ENCODE measurements at places on chromosomes 16 and 17.

GRCh38 chr17:16243801-16244567 is 27.0 kb downstream of the PIGL start:
- no peaks in the 10 kb centered on the region for H3K36me3 ChIP-seq
- DNase-seq = no peak
- H3K27me3 ChIP-seq = no peaks in the 10 kb centered on the region
- H3K4me1 ChIP-seq = no peaks in the 10 kb centered on the region

DNA sequence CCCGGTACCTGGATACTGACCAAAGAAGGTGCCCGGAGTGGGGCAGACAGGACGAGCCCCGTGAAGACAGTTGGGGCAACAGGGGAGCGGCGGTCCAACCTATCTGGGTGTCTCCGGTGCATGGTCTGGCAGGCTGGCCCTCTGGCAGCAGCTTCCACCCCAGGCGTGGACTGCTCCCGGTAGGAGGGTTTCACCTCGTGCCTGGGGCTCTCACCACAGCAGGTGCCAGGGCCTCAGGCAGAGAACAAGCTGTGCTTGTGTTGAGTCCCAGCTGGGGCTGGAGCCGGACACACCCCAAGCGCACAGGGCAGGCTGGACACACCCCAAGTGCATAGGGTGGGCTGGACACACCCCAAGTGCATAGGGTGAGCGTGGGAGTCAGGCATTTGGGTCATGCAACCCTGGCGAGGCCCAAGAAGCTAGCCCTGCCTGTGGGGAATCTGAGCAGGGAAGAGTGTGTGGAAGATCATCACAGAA is 1.5 kb upstream of the FBXL16 start:
- H3K36me3 ChIP-seq = no peaks in the 10 kb centered on the region
- H3K4me1 ChIP-seq = peaks cover 30% of the 10 kb centered on the region
- no peak overlapping the region for H3K27ac ChIP-seq
- DNase-seq = no peak
- H3K4me3 ChIP-seq = no peak overlapping the region

DNA sequence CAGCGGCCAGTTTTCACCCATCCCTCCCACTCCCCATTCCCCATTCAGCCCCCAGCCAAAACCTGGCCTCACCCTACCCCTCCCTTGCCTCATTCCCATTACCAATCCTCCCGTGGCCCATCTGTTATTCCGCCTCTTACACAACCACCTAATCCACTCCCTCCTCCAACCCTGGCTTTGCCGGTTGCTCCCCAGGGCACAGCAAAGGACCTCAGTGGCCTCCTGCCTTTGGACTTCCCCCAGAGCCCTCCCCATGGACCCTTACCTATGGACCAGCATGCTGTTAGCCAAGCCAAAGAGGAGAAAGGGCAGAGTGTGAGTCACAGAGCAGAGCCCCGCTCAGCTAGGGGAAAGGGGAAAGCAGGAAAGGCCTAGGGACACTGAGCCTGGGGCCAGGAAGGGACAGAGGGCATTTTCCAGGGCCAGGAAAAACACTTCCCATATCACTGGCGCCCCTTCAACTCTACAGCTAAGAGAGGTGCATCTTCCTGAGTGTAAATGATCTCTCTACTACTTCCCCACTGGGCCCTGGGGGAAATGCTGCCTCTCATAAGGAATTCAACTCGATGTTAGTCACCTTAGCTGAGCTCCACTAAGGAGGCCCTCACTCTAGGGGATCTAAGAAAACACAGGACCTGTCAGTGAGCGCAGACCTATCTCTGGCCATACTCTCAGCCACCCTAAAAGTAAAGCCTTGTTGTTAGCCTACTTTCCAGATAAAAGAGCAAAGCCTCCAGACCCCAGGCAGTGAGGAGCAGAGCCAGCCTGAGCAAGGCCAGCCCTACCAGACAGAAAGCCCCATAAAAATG is 10.6 kb downstream of the PEMT start:
- peak; percentile 13 for DNase-seq
- peaks cover 10% of the 10 kb centered on the region for H3K36me3 ChIP-seq
- H3K4me1 ChIP-seq = peaks cover 26% of the 10 kb centered on the region
- no peaks in the 10 kb centered on the region for H3K27me3 ChIP-seq

GRCh38 chr16:87874639-87875427 is 5.5 kb upstream of the SLC7A5 start:
- H3K4me3 ChIP-seq = no peak overlapping the region
- H3K4me1 ChIP-seq = peaks cover 13% of the 10 kb centered on the region
- H3K27ac ChIP-seq = no peak overlapping the region
- no peak for DNase-seq

DNA sequence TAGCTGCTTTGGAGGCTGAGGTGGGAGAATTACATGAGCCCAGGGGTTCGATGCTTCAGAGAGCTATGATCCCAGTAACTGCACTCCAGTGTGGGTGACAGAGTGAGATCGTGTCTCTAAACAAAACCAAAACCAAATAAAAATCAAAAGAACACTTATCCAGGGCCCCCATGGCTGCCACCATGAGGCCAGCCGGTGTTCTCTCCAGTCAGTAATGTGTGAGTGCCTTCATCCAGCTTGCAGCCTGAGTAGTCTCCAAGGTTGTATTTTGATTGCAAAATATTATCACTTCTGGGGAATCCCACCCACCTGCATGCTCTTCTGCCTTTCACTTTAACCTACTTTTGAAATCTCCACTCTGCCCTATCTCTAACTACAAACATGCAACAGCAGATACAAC is 221.0 kb upstream of the WSB1 start:
- H3K4me1 ChIP-seq = no peaks in the 10 kb centered on the region
- H3K27ac ChIP-seq = no peak overlapping the region
- no peak for DNase-seq
- no peaks in the 10 kb centered on the region for H3K27me3 ChIP-seq
- no peaks in the 10 kb centered on the region for H3K36me3 ChIP-seq
- no peak overlapping the region for H3K4me3 ChIP-seq

GRCh38 chr17:48123111-48123510 is 15.5 kb downstream of the SNX11 start:
- peaks cover 45% of the 10 kb centered on the region for H3K36me3 ChIP-seq
- H3K4me1 ChIP-seq = peaks cover 6% of the 10 kb centered on the region
- H3K27me3 ChIP-seq = no peaks in the 10 kb centered on the region
- no peak overlapping the region for H3K27ac ChIP-seq
- no peak for DNase-seq

GRCh38 chr17:27390540-27390939 is 65.7 kb upstream of the KSR1 start:
- no peaks in the 10 kb centered on the region for H3K27me3 ChIP-seq
- no peak overlapping the region for H3K27ac ChIP-seq
- no peak for DNase-seq
- H3K4me3 ChIP-seq = no peak overlapping the region
- peaks cover 7% of the 10 kb centered on the region for H3K4me1 ChIP-seq

DNA sequence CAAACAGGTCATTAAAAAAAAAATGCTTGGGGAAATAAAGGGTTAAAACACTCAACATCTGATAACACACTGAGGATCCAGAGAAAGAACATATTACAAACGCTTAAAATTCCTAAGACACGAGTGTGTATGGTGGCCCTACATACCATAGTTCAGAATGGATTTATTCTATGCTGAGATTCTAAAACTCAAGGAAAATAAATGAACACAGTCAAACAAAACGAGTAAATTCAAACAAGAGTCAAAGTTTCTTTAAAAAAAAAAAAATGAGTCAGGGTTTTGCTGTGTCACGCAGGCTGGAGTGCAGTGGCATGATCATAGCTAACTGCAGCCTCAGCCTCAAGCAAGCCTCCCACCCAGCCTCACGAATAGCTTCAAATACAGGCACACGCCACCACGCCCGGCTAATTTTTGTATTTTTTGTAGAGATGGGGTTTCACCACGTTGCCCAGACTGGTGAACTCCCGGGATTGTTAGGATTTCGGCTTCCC is 17.4 kb downstream of the CRK start:
- peak; percentile 86 for DNase-seq
- no peaks in the 10 kb centered on the region for H3K27me3 ChIP-seq
- peaks cover 5% of the 10 kb centered on the region for H3K4me1 ChIP-seq
- H3K27ac ChIP-seq = peak overlapping the region; percentile 17
- H3K4me3 ChIP-seq = no peak overlapping the region

DNA sequence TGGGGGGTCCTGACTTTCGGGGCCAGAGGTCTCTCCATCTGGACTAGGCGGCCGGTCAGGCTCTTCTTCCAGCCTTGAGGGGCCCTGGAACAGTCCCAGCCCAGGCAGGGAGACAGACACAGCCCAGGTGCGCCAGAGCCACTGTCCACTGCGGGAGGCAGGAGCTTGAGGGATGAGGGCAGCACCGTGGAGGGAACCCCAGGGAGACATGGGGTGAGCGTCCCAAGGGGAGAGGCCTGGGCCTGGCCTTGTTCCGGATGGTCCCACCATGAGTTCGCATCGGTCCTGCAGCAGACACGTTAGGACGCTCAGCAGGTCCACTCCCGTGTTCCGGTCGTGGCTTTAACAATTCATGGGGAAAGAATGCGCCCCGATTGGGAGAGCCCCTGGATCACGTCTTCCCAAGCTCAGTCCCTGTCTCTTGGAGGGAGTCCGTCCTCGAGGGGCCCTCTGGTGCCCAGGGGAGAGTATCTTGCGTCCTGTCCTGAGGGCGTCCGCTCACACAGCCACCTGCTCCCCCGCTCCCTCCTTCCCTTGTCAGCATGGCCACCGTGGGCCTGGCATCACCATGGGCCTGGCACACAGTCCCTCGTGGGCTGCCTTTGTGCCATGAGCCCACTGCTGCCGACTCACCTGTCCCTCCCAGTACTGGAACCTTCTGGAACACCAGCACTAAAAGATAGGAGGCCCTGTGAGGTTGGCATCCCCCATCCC is 6.7 kb upstream of the NUDT16L1 start:
- H3K4me3 ChIP-seq = no peak overlapping the region
- no peaks in the 10 kb centered on the region for H3K27me3 ChIP-seq
- H3K4me1 ChIP-seq = peaks cover 16% of the 10 kb centered on the region
- peaks cover 94% of the 10 kb centered on the region for H3K36me3 ChIP-seq

- no peaks in the 10 kb centered on the region for H3K36me3 ChIP-seq
- H3K27me3 ChIP-seq = peaks cover 89% of the 10 kb centered on the region
- H3K4me1 ChIP-seq = peaks cover 12% of the 10 kb centered on the region
- peak; percentile 62 for DNase-seq
- no peak overlapping the region for H3K4me3 ChIP-seq
Measured at GRCh38 chr17:28982131-28982793, 23.6 kb downstream of the SEZ6 start.

DNA sequence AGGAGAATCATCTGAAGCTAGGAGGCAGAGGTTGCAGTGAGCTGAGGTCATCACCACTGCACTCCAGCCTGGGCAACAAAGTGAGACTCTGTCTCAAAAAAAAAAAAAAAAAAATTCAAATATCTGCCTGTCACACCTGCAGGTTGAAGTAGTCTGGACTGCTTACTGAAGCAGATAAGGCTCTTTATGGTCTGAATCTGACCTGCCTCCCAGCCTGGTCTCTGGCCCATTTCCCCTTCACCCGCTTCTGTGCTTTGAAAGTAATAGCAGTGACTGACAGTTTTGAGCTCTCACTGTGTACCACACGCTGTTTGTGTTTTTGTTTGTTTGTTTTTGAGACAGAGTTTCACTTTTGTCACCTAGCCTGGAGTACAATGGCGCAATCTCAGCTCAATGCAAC is 5.8 kb downstream of the SEZ6L2 start:
- peaks cover 19% of the 10 kb centered on the region for H3K36me3 ChIP-seq
- DNase-seq = no peak
- H3K4me1 ChIP-seq = peaks cover 11% of the 10 kb centered on the region

Measured in mesenchymal stem cell (in vitro differentiated cells and primary cell).